Stimulated activated CD4-positive, alpha-beta T cell treated with anti-CD3 and anti-CD28 coated beads, Interleukin-15, amount 100 ng/mL, for 1 hour (primary cell): ENCODE measurements at places on chromosomes 16 and 17.

DNA sequence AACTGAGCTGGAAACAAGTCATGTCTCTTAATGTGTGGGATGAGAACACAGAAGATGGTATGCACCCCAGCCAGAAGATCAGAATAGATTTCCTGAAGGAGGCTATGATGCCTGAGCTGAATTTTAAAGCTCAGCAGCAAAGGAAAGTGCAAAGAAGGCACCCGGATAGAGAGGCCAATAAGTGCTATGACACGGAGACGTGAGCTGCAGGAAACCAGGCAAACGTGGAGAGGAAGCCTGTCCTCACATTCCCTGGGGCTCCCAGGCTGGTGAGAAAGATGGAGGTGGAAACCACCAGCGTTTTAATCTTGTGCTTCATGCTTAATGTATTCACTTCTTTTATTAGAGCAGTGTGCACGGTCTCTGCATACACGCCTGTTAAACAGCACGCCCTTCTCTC is 302.1 kb downstream of the HAPSTR1 start:
- DNase-seq = no peak

DNA sequence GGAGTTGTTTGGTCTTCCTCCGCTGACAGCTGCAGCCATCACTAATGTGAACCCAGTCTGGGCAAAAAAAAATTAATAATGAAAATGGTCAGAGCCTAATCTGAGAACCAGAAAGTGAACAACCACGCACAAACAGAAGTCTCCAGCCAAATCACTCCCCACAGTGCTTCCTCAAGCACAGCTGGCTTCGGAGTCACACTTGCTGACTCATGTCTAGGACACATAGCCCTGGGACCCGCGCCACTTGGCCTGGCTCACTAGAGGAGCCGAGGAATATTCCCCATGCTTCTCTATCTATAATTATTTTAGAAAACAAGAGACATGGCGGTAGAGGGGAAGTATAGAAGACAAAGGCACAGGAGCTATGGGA is 109.1 kb downstream of the ZFHX3 start:
- no peak for DNase-seq

GRCh38 chr16:68668266-68668665 is 23.2 kb downstream of the CDH3 start:
- DNase-seq = no peak

- DNase-seq = no peak
Observed at GRCh38 chr17:81329927-81330883, 35.1 kb upstream of the SLC38A10 start.

DNA sequence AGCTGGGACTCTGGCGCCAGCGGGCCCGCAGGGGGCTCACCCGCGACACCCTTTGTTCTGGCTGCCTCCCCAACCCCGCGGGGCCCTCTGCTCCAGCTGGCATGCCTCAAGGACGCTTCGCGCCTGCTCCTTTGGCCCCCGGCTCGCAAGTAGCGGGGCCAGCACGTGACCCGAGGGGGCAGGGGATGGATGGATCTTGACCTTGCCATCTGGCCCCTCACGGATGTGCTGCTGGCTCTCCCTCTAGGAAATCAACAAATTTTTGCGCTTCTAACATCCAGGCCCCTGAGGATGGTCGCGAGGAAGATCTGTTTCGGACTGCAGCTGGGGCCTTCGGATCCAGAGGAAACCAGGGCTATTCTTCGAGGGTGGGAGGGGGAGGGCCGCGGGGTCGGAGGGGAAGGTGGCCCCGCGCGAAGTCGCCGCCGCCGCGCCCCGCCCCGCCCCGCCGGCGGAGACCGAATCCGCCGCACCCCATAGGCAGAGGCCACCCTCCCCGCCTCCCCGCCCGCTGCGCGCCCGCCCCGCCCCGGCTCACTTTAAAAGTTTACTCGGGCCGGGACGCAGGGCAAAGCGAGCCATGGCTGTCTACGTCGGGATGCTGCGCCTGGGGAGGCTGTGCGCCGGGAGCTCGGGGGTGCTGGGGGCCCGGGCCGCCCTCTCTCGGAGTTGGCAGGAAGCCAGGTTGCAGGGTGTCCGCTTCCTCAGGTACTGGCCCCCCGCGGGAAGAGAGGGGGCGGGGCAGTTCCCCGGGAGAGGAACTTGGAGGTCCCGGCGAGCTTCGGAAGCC is at the start of gene ACSF2:
Gene ACSF2 (plus strand): TSS at position 537 of the 790 bp plus-strand sequence. CDS start 44 bp downstream, at position 581.
- DNase-seq = peak; percentile 28

GRCh38 chr16:25707982-25708583 is 16.3 kb downstream of the HS3ST4 start:
- no peak for DNase-seq

- DNase-seq = no peak
Observed at GRCh38 chr17:73939806-73940205, 263.7 kb upstream of the RPL38 start.

DNA sequence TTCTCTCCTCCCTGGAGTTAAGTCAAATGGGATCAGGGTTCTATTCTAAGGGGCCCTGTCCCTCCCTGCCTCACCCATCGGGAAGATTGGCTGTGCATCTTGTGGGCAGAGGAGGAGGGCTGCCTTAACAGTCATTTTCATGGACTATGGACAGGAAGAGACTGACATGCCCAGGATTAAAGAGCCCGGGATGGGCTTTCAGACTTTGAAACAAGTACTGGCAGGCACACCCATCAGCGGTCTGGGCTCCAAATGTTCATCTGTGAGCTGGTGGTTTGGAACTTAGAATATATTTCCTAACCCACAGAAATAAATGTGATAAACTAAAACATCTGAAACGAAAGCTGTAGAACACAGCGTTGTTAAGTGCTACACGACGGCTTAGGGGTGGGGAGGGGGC is 6.5 kb downstream of the SLC6A4 start:
- DNase-seq = no peak

DNA sequence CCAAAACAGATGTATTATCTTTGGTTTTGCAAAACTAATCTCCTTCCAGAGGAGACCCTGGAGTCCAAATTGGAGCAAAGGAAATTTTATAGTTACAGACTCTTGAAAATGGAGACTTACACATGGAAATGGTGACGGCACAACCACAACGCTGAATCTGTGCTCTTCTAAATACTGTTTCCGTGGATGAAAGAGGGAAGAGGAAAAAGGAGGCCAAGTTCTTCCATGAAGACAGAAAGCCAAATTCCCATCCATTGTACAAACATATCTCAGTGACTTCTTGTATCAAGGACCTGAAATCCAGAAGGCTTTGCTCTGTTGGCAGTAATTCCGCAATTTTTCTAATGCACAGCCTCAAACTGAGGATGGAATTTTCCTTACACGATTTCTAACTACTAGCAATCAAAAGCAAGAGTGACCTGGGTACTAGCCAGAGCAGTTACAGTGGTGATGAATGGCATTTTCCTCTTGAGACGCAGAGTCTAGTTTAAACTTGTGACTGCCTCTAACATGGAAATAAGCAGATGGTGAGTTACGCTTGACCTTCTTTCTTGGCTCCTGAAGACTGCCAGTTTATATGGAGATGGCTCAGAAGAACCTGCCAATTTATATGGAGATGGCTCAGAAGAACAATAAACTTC is 38.5 kb downstream of the VPS53 start:
- no peak for DNase-seq

- DNase-seq = no peak
Observed at GRCh38 chr17:56440419-56440818, 153.1 kb upstream of the NOG start.

DNA sequence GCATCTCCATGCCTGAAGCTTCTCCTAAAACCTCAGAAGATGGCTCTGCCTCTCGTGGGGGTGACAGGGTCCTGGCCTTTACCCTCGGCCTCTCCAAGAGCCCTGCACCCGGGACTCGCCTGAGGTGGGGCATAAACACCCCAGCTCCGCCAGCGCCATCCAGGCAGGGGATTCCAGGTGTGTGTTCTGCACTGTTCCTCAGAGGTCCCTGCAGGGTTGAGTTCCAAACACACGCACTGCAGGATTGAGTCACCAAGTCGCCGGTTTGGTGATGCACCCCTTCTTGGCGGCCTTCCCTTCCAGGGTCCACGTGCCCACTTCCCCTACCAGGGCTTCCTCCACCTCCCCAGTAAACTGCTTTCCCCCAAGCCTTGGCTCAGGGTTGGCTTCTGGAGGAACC is 40.0 kb upstream of the RBFOX3 start:
- DNase-seq = no peak

- DNase-seq = no peak
Observed at GRCh38 chr17:64202683-64203344, 60.2 kb downstream of the TEX2 start.

GRCh38 chr16:14548933-14549788 is 80.9 kb downstream of the PARN start:
- no peak for DNase-seq

- DNase-seq = no peak
Observed at GRCh38 chr17:75921596-75921995, 16.9 kb upstream of the MRPL38 start.

DNA sequence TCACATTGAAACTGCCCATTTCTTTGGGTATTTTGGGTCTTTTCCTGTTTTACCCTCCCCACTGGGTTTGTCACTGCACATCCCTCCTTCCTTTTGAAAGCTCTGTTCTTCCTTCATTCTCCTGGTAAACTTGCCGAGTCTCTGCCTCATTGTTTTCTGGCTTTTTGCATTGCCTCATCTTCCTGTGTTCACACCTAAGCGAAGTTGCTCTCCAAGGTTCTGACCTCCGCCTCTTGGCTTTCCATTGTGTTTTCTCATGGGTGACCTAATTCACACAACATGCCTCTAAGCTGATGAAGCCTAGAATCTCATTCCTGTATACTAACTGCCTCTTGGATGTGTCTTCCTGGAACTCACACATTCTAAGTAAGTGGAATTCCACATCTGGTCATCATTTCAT is 1096.1 kb upstream of the EEF2KMT start:
- no peak for DNase-seq

DNA sequence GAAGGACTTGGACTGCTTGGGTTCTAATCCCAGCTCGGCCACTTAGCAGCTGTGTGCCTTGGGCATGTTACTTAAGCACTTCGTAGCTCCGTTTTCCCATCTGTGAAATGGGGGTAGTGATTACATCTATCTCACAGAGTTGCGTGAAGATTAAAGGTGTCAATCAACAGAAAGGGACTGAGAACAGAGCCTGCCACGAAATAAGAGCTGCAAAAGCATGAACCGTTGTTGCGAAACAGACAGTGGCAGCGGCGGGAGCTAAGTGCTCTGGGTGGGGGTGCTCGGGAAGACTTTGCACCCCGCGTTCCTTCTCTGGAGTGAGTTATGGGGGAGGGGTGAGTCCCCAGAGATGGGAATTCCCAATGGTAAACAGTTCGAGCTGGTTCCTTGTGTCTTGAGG is 79.6 kb upstream of the LHX1 start:
- no peak for DNase-seq

GRCh38 chr17:51461578-51462004 is 201.2 kb downstream of the UTP18 start:
- no peak for DNase-seq

DNA sequence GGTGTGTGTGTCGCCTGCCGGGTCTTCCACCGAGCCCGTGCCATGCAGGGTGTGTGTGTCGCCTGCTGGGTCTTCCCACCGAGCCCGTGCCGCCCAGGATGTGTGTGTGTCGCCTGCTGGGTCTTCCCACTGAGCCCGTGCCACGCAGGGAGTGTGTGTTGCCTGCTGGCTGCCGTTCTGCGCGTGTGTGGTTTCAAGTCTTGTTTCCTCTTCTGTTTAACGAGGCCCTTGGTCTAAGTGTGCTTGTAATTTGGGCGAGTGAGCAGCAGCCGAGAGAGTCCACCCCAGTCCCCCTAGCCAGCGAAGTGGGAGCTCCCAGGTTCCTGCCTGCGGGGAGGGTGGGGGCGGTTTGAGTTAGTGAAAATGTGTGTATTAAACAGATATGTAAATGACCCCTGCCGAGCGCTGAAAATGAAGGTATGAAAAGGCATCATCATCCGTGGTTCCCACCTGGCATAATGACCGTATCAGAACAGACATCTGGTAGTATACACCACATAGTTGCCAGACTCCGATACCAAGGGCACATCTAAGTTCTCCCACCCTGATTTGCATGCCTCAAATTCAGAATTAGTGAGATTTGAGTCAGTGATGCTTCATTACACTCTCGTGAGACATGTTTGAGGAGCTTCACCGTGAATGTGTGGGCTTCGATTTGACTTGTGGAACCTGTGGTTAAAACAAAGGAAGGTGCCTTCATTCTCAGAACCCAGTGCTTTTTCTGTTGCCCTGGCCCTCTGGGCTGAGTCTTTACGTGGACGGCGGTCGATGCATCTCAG is 114.5 kb upstream of the CHMP6 start:
- peak; percentile 49 for DNase-seq

- no peak for DNase-seq
Observed at GRCh38 chr16:29650771-29651170, 12.3 kb upstream of the SPN start.

GRCh38 chr16:73196670-73197069 is 148.7 kb upstream of the ZFHX3 start:
- no peak for DNase-seq

DNA sequence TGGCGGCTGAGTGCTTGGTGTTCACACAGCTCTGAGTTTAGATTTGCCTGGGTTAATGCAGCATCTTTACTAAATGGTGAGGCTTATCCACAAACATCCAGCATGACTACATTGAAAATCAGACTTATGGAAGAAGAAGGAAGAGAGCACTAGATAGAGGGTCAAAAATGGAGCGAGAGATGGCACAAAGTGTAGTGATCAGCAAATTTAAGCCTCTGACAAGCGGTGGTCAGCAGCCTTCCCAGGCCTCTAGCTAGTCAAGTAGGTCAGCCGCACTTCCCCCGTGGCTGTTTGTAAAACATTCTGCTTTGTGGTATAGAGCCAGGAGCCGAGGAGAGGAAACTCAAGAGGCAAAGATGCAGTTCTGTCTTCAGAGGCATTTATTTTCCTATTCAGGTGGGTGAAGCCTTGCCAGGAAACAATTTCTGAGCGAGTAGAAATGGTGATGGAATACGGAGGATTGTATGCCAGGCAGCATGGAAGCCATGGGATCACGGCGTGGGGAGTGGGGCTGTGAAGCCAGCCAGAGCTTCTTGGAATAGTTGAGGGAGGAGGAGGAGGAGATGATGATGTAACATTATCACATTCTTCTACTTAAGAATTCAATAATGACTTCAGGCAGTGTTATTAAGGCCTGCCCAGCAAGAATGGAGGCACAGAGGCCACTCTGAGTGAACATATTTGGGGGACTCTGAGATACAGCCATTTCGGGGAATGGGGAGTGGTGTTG is 118.9 kb downstream of the MSI2 start:
- no peak for DNase-seq

DNA sequence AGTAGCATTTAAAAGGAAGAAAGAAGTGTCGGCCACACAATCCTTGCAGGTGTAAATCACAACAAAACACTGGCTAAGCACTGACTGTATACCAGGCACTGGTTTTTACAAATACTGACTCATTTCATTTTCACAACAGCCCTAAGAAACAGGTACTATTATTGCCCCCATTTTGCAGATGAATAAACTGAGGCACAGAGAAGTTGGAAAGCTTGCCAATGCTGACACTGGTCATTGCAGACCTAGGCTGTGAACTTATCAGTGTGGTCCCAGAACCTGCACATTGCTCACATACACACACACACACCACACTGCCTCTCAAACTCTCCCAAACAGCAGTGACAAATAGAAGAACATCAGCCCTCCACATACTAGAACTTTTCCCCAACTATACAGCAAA is 37.6 kb downstream of the CDYL2 start:
- no peak for DNase-seq

DNA sequence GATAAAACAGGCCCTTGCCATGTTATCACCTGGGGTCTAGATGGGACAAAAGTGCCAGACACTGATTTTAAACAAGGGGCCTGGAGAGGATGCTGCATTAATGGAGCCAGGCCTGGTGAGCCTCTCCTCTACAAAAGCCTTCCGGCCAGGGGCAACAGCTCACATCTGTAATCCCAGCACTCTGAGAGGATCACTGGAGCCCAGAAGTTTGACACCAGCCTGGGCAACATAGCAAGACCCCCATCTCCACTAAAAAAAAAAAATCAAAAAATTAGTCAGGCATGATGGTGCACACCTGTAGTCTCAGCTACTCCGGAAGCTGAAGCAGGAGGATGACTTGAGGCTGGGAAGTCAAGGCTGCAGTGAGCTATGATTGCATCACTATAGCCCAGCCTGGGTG is 3.5 kb downstream of the GINS2 start:
- no peak for DNase-seq
